ENCODE measurements at places on chromosomes 4 and X. TPM values are rescaled to one million over a fixed set of nuclear protein-coding genes. Genes with fewer than 3 reads are reported as not detected.

FAM184B gene
- polyA plus RNA-seq = under 0.01 TPM

DCX gene
- polyA plus RNA-seq = under 0.01 TPM

XAGE2 gene
- not detected for polyA plus RNA-seq

PASD1 gene
- polyA plus RNA-seq = not detected

MSL3 gene
- polyA plus RNA-seq = 16.8 TPM

ALAS2 gene
- not detected for polyA plus RNA-seq

RIBC1 gene
- 0.92 TPM for polyA plus RNA-seq

TBC1D9 gene
- 8.1 TPM for polyA plus RNA-seq

SLC16A2 gene
- polyA plus RNA-seq = 0.23 TPM

HMGB3 gene
- polyA plus RNA-seq = 46.4 TPM

COL4A6 gene
- polyA plus RNA-seq = 0.60 TPM

TGIF2LX gene
- polyA plus RNA-seq = not detected

GAGE12J gene
- not detected for polyA plus RNA-seq

GPRIN3 gene
- polyA plus RNA-seq = 1.8 TPM

CCNA2 gene
- 22.8 TPM for polyA plus RNA-seq

DUSP9 gene
- polyA plus RNA-seq = not detected

SOD3 gene
- polyA plus RNA-seq = 9.6 TPM

PDZD4 gene
- 5.1 TPM for polyA plus RNA-seq

IBSP gene
- not detected for polyA plus RNA-seq

Data from sigmoid colon (tissue), 7 donors.